Cardiac muscle cell (in vitro differentiated cells and primary cell): ENCODE measurements at places on chromosomes 7 and 10.

- H3K27me3 ChIP-seq: no peaks in the 10 kb centered on the region
- H3K4me1 ChIP-seq: no peaks in the 10 kb centered on the region
- DNase-seq: peak; percentile 55
- H3K36me3 ChIP-seq: no peaks in the 10 kb centered on the region
- no peak overlapping the region for H3K4me3 ChIP-seq
- no peak overlapping the region for H3K27ac ChIP-seq
Measured at GRCh38 chr7:106317971-106318370, 33.2 kb upstream of the NAMPT start.

GRCh38 chr7:112421666-112422486, 28.4 kb upstream of the IFRD1 start:
- no peaks in the 10 kb centered on the region for H3K36me3 ChIP-seq
- no peaks in the 10 kb centered on the region for H3K27me3 ChIP-seq
- no peak overlapping the region for H3K4me3 ChIP-seq
- H3K4me1 ChIP-seq: no peaks in the 10 kb centered on the region
- DNase-seq: peak; percentile 30

DNA sequence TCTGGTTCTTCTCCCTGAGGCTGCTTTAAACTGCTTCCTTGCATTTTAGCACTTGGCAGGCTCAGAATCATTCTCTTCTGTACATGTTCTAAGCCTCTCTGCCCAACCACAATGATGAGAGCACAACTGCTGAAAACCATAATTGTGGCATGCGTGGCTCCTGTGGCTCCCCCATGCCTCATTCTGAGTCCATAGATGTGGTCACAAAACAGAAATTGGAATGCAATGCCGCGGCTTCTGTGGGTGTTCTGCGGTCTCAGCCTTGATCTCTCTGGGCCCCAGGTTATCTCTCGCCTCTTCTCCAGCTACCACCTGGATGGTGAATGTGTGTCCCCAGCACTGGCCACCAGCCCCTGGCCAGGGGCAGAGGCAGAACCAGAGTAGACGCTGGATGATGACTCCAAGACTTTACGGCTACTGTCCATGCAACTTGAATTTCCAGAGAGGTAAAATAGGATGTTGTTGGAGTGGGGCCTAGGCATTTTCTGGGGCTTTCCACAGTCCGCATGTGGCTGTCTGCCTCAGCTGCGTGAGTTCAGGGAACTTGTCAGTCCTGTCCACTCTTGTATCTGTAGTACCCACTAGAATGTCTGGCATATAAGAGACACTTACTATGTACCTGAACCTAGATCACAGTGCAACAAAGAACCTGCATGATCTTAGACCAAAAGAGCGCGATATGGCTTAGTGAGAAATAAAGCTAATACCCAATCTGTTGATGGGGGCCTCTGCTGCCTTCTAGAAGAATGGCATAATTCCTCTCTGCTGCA, 52.4 kb upstream of the ADRB1 start:
- no peak overlapping the region for H3K27ac ChIP-seq
- H3K36me3 ChIP-seq: no peaks in the 10 kb centered on the region
- H3K4me3 ChIP-seq: no peak overlapping the region

DNA sequence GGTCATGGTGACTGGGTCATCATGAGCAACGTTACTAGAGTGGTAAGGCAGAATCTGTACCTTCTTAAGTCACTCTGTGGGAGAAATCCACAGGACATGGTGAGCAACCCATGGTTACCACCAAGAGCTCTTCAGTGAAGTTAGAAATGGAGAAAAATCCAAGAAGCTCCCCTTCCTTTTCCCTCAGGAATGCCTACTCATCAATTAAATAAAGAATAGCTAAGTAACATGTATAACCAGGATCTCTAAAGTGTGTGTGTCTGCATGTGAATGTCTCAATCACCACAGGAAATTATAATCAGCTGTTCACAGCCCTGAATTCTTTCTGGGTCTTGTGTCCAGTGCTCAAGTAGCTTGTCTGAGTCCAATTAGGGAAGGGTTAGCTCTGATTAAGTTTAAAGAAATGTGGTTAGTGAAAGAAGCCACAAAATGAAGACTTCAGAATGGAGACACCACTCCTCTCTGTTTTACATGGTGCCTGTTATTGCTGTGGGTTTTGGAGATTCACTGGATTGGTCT, 73.2 kb downstream of the SEM1 start:
- no peaks in the 10 kb centered on the region for H3K27me3 ChIP-seq
- no peaks in the 10 kb centered on the region for H3K4me1 ChIP-seq
- no peak overlapping the region for H3K4me3 ChIP-seq
- no peaks in the 10 kb centered on the region for H3K36me3 ChIP-seq

DNA sequence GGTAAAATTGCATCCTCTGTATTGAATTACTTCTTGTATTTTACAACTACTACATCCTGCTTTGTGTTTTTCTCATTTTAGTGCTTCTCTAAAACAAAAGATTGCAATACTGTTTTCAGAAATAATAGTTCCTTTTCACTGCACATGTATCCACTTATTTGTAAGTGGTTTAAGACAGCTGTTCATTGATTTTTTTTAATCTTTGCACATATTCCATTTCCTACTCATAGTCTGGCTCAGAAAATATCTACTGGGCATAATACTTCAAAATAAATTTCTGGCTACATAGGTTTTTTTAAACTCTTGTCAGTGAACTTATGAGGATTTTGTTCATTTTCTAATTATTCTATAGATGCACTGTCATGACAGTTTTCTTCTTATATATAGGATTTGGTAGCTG, 54.8 kb downstream of the SND1 start:
- no peak overlapping the region for H3K27ac ChIP-seq
- no peaks in the 10 kb centered on the region for H3K4me1 ChIP-seq
- no peaks in the 10 kb centered on the region for H3K27me3 ChIP-seq
- DNase-seq: no peak
- H3K36me3 ChIP-seq: peaks cover 33% of the 10 kb centered on the region
- no peak overlapping the region for H3K4me3 ChIP-seq

DNA sequence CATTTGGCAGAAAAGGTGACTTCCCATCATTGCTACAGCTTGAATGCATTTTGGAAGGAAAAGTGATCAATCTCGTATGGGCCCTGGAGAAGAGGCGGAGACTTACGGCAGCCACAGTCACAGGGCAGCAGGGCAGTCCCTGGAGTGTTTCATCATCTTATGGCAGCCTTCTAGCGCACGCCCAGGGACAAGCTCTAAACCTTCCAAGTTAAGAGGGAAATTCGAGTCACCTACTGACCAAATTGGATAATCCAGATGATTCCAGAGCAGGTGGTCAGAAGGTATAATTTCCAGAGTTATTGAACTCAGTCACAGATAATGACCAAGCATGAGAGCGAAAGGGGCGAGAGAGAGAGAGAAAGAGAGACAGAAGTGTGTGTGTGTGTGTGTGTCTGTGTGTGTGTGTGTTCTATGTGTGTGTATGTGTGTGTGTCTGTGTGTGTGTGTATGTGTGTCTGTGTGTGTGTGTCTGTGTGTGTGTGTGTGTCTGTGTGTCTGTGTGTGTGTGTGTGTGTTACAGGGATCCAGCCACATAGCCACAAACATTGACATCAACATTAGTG, 123.7 kb upstream of the ADAM12 start:
- H3K36me3 ChIP-seq: no peaks in the 10 kb centered on the region
- no peak for DNase-seq
- no peak overlapping the region for H3K27ac ChIP-seq
- no peaks in the 10 kb centered on the region for H3K27me3 ChIP-seq

DNA sequence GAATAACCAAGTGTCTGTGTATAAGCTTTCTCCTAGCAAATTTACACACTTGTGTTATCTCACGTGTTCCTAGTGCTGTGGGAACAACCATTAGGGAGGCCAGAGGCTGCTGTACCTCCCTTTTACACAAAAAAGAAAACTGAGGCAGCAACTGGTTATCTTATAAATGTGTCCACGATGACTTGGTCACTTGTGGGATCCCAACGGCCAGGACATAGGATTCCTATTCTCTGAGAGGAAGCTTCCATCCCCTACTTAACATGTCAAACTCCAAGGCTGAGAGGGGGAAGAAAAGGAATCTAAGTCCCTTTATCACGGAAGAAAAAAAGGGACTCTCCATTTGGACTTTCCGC, 484 bp downstream of the ZNF438 start:
- DNase-seq: no peak
- H3K27me3 ChIP-seq: no peaks in the 10 kb centered on the region
- H3K36me3 ChIP-seq: no peaks in the 10 kb centered on the region
- no peaks in the 10 kb centered on the region for H3K4me1 ChIP-seq
- peak overlapping the region; percentile 57 for H3K4me3 ChIP-seq
